ENCODE measurements at places on chromosomes 13 and 19.

- DNase-seq: no peak
These were observed 5.0 kb upstream of the TMEM147 start for GRCh38 chr19:35540356-35540927.

DNA sequence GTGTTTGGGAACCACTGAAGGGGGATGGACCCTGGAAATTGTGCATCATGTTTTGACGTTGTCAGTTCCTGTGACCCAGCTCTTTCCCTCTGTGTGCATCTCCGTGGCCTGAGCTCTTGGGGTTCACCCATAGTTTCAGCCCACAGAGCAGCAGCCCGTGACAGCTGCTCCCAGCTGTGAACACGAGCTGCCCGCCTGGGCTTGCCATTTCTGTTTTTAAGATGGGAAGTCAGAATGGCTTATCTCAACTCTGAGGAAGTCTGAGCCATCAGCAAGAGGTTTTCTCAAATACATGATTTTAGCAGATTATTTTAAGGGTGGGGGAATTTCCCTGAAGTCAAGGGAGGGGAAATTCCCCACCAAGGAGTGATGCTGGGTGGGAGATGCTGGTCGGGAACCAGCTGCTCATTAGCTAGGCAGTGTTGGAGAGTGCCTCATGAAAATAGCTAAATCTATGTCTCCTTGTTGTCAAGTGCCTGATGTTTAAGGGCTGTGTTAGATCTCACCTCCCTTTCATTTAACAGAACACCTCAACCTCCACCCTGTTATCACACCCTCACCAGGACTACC is 34.8 kb upstream of the C1QTNF9 start:
- no peak for DNase-seq

- no peak for DNase-seq
These were observed 13.2 kb downstream of the LCP1 start for GRCh38 chr13:46168783-46169182.

- DNase-seq: no peak
These were observed 1.5 kb upstream of the C5AR2 start for GRCh38 chr19:47330466-47330869.

GRCh38 chr13:26061947-26062346 is 10.1 kb upstream of the SHISA2 start:
- DNase-seq: no peak

All from type B pancreatic cell (in vitro differentiated cells).